ENCODE measurements at places on chromosomes 6 and 20.

DNA sequence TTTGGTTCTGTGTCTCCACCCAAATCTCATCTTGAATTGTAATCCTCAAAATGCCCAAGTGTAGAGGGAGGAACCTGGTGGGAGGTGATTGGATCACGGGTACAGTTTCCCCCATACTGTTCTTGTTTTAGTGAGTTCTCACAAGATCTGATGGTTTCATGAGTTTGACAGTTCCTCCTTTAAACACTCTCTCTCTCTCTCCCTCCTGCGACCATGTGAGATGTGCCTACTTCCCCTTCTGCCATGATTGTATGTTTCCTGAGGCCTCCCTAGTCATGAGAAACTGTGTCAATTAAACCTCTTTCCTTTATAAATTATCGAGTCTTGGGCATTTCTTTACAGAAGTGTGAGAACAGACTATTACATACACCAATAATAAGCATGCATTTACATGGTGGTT lies 12.1 kb upstream of the EYS start:
- DNase-seq, result no peak

GRCh38 chr6:131159578-131159977 lies 24.3 kb downstream of the AKAP7 start:
- DNase-seq, result no peak

- DNase-seq, result no peak
These were observed 1.6 kb upstream of the APMAP start for GRCh38 chr20:24994186-24994465.

DNA sequence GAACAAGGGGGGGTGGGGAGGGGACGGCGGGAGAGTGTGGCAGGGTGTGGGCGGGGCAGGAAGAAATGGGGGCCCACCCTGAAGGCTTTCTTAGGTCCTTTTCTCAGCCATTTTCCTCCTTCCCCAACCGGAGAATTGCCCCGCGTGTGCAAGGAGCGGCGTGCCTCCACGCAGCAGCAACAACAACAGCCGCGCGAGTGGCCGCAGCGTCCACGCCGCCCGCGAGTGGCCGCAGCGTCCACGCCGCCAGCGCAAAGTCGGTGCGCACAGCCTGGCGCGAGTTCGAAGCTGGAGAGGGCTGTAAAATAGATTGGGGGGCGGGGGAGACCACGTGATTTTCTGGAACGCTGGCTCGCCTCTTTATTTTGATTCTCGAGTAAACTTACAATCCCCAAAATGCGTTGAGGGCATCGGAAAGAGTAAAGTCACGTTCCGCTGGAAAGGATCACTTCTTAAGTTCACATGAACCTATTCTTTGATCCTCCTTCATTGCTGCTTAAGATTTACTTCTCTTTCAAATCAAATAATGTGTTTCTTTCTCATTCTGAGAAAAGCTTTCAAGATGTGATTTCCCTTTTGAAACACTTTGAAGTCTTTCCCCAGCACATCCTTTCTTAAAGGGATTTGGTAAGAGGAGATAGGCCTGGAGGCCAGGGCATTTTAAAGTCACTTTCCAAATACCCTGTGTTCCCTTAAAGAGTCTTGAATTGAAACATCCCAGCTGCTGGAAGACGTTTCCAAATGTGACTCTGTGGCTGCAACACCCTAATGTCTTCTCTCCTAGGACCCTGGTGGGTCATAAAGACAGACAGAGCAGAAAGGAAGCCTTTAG lies 66.7 kb upstream of the ZNF217 start:
- peak; percentile 45 for DNase-seq

- no peak for DNase-seq
These were observed 195.6 kb downstream of the PREX1 start for GRCh38 chr20:48632017-48632824.

- DNase-seq, result peak; percentile 51
These were observed 637 bp downstream of the MYLK4 start for GRCh38 chr6:2749969-2750600.

DNA sequence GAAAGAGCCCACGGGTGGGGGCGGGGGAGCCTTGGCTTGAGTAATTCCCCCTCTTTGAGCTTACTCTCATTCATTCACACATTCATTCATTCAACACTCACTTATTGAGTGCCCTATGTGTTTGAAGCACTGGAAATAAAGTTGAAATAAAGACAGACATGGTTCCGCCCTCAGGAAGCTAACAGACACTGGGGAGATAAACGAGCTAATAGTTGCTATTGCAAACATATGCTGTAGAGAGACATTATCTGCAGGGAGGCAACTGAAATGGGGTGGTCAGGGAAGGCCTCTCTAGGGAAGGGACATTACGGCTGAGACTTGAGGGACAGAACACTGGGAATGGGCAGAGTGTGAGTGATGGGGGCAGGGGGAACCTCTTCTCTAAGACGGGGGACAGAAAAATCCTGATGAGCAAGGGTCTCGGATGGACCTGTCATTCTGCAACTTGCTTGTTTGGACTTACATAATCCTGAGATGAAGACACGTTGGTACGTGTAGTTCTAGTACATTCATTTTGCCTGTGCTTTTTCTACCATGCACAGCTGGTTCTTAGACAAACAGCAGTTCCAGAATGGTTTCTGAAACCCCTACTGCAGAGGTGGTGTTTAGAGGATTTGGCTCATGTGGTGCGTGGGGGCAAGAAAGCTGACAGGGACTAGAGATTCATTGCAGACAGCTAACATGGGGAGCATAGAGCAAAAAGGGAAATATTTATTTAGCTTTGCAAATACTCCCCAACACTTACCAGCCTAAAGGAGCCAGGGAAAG lies 71.1 kb upstream of the BLCAP start:
- DNase-seq, result no peak

GRCh38 chr6:14647357-14647756 lies 529.8 kb downstream of the CD83 start:
- no peak for DNase-seq

GRCh38 chr6:164286011-164286410 lies 871.5 kb downstream of the QKI start:
- no peak for DNase-seq

DNA sequence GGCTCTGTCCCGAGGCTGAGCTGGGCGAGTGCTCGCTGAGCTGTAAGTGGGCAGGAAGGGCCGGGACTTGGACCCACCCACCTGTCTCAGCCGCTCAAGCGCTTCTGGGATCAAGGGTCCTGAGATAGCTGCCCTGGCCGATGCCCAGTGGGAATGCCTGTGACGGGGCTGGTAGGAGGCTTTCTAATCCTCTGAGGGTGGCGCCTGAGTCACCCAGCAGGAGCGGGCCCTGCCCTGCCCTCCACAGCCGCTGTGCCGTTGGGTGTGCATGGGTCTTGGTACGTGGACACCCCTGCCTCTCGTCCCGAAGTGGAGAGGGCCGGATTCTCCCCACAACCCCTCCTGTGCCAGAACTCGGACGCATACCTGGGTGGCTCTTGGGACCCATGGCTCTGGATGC lies 43.1 kb upstream of the GATA5 start:
- no peak for DNase-seq

DNA sequence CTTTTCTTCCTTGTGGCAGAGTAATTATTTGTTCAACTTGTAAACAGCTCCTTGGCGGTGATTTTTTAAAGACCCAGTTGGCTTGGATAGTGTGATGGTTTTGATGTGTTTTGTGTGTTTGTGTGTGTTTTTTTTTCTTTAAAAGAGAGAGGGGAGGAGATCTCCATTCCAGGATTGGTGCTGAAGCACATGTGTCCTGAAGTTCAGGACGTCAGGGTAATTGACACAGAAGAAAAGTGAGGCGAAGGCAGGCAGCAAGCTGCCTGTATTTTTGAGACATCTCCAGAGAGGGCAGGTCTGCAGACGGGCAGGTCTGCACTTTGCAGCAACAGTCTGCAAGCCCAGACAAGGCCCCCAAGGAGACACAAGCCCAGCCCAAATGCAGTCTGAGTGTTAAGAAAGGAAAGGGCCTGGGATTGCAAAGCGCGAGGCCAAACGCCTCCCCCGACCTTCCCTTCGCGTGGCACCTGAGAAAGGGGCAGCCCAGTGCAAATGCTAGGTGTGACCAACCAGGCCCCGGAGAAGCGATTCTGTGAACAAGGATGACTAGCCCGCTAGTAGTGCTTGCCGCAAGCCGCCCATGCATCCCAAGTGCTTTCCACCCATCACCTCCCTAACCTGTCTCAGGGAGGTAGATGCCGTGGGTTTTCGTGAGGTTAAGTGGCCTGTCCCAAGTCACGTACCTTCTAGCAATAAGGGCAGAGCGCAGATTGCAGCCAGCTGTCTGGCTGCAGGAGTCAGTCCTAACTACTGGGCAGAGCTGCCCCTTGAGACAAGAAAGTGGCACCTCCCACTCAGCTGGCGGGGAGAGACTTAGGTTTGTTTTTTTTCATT lies 230.5 kb downstream of the ZMYND8 start:
- no peak for DNase-seq

DNA sequence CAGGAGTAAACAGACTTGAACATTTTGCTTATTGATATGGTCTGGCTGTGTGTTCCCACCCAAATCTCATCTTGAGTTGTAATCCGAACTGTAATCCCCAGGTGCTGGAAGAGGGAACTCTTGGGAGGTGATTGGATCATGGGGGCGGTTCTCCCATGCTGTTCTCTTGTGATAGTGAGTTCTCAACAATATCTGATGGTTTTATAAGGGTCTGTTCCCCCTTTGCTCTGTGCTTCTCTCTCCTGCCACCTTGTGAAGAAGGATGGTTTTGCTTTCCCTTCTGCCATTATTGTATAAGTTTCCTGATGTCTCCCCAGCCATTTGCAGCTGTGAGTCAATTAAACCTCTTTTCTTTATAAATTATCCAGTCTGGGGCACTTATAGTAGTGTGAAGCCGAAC lies 40.0 kb downstream of the MYLIP start:
- DNase-seq, result no peak

- no peak for DNase-seq
These were observed 84.9 kb upstream of the CARMIL1 start for GRCh38 chr6:25194172-25194678.

GRCh38 chr6:20631549-20631924 lies 97.3 kb downstream of the CDKAL1 start:
- DNase-seq, result no peak

- DNase-seq, result no peak
These were observed 12.6 kb upstream of the GNMT start for GRCh38 chr6:42947950-42948349.

GRCh38 chr20:50813801-50814200 lies 18.9 kb downstream of the BCAS4 start:
- no peak for DNase-seq

DNA sequence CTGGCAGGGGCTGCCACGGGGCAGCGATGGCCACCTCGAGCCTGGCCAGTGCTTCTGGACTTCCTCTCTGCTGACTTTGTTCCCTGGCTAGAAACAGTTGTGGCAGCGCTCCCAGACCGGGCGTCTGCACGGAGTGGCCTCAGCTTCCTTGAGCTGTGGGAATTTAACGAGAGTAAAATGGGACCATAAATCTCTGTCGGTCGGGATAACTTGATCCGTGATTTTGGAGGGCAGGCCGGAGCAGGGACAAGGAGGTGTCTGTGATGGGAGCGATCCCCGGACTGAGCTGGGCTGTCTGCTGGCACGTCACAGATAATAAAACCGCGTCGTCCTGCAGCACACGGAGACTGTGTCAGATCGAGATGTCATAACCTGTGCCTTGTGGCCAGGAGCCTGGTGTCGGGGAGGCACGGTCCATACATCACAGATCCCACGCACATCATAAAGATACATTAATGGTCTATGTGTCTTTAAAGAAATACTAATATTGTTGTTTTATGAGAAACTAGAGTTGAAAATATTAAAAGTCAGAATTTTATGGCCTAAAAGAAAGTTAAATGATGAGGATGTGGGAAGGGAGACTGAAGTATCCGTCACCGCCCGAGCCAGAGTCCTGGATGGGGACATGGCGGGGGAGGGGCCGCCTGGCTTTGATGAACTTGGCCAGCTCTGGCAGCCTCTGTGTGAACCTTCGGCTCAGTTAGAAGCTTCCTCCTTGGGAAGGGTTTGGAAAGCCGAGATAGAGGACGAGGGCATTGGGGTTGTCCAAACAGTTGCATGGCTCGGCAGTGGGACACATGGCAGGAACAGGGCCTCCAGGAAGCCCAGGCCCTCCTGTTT lies 6.5 kb upstream of the RBBP8NL start:
- no peak for DNase-seq

GRCh38 chr6:45619211-45619760 lies 241.6 kb upstream of the SUPT3H start:
- no peak for DNase-seq

- peak; percentile 30 for DNase-seq
These were observed 988 bp downstream of the QRSL1 start for GRCh38 chr6:106630366-106630765.

DNA sequence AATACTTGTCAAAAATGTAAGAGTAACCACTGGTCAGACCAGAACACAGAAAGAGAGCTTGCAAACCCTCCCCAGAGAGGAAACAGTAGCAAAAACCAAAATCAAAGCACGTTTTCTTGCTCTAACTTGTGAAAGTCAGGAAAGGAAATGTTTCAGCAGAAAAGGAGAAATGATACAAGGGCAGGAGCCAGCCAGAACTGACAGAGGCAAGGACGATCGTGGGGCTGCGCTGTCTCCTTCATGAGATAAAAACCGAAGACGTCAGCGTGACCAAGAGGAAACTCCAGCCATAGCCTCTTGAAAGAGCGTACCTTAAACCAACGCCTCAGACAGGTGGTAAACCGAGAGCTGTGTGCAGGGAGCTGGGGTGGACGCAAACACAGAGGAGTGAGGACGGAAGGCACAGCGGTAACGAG lies 27.5 kb downstream of the LAMA5 start:
- DNase-seq, result peak; percentile 77

GRCh38 chr20:59305908-59306655 lies 5.7 kb downstream of the EDN3 start:
- no peak for DNase-seq

DNA sequence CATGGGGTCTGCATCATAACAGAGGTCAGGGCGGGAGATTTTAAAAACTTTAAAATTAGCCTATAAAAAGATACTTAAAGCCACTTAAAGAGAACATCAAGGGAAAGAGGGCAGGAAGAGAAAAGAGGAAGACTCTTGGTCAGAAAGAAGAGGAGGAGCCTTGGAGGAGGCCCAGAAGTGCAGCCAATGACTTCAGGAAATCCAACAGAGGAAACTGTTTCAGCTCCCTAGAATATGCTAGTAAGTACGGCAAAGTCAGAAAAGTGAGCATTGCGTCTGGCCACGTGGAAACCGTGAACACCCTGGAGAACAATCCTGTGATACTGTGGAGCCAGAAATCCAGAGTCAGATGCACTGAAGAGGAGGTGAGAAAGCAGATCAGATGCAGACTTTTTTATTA lies 22.5 kb upstream of the NHSL1 start:
- DNase-seq, result no peak

GRCh38 chr6:35158520-35158919 lies 17.4 kb upstream of the TCP11 start:
- DNase-seq, result no peak

DNA sequence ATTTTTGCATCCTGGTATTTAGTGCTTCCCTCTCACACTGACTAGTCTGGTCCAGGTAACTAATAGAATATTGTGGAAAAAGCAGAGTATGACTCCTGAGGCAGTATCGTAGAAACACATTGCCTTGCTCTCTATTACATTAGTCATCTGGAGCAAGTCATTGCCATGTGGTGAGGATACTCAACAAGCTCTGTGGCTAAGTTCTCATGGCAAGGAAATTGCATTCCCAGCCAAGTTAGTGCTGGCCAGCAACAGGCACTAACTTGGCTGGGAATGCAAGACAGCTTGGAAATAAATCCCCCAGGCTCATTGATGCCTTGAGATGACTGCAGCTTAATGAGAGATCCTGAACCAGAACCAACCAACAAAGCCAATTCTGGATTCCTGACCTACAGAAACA lies 39.7 kb upstream of the HTR1B start:
- no peak for DNase-seq

- DNase-seq, result no peak
These were observed 91.6 kb downstream of the MAP3K7 start for GRCh38 chr6:90495216-90495817.

Measured in GM10248 (cell line).